RWPE1 (cell line): ENCODE measurements at places on chromosomes 13 and 19.

DNA sequence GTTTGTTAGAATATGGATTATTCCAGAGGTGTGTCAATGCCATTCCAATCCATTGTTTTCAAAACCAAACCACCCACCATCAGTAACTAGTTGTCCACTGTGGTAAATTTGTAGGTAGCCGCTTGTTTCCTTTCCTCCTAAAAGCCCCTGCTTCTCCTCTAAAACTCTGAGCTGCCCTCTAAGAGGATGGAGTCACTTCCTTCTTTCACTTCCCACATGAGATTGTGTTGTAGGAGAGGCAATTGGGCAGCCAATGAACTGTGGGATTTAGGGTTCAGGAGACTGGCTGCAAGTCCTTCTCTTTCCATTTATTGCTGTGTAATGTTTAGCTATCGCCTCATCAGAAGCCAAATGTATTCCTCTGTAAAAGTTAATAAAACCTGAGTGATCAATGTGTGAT, 49.9 kb upstream of the RFXAP start:
- no peak for DNase-seq

- DNase-seq: no peak
Observed at GRCh38 chr19:3554254-3555083, 2.9 kb downstream of the MFSD12 start.

GRCh38 chr19:46295401-46296201, 1.2 kb upstream of the HIF3A start:
- DNase-seq: no peak

GRCh38 chr13:34619326-34619725, 322.7 kb upstream of the NBEA start:
- no peak for DNase-seq

GRCh38 chr19:50906217-50906616, 5.0 kb downstream of the KLK4 start:
- DNase-seq: no peak
